Fibroblast of the aortic adventitia (primary cell): ENCODE measurements at places on chromosomes 5 and 9. TPM values are rescaled to one million over a fixed set of nuclear protein-coding genes. Genes with fewer than 3 reads are reported as not detected.

Gene VCAN
- total RNA-seq, result 455 and 1,493 TPM in 2 replicates

Gene PRRX2
- 3.5 and 36.1 TPM in 2 replicates for total RNA-seq

Gene PAIP1
- total RNA-seq, result 81.2 and 113 TPM in 2 replicates

Gene ADAM19
- 11.2 and 15.5 TPM in 2 replicates for total RNA-seq

Gene ADAMTS12
- total RNA-seq, result 13.0 and 21.8 TPM in 2 replicates

DNA sequence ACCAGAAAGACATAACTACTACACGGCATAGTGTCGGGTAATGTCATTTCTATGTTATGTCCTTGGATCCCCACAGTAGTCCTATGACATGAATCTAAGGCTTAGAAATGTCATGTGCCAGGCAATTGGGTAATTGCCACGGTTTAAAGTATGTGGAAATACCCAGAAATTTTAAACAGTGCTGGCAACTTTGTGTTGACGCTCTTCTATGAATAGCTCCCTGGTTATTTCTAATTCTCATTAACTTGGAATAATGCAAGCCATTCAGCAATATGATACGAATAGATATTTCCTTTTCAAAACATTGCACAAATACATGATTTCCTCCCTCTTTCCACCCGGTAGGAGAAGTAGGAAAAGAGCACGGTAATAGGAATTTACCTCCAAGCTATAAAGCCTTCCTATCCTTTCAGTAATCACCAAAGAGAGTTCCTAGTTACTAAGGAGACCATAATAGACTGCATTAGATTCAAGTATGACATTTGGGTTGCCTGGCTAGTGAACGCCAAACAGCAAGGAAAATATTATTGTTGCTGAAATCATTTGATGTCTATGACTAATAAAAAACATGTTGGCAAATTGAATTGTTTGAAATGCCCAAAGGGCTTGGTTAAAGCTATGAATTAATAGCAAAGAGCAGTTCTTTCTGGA, 168.4 kb downstream of the CCDC192 start:
- DNase-seq, result peak; percentile 69

DNA sequence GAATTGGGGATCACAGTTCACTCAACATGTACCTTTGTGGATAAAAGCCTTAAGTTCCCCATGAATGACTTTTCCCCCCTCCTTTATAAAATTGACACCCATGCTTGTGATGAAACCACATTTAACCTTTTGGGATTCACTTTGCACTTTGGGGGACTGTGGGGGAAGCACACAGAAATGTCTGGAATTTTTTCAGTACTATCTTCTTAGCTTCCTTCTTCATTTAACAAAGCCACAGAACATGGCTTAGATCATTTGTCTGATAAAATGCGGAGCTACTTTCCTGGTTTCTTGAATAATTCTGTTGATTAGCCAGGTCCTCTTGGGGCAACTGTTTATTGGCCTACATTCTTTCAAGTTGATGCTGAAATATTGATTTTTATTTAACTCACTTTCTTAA, 29.9 kb downstream of the TNFSF15 start:
- DNase-seq, result no peak

GRCh38 chr9:94899464-94900221, 173.1 kb downstream of the AOPEP start:
- no peak for DNase-seq

- DNase-seq, result no peak
These were observed 62.8 kb downstream of the GOLM1 start for GRCh38 chr9:86036555-86036954.

- no peak for DNase-seq
These were observed 9.1 kb upstream of the ANXA2R start for GRCh38 chr5:43049236-43049635.

- DNase-seq, result no peak
These were observed 859 bp downstream of the RETREG1 start for GRCh38 chr5:16615741-16616535.

- DNase-seq, result no peak
These were observed 85.5 kb upstream of the NUDT12 start for GRCh38 chr5:103648086-103648485.

DNA sequence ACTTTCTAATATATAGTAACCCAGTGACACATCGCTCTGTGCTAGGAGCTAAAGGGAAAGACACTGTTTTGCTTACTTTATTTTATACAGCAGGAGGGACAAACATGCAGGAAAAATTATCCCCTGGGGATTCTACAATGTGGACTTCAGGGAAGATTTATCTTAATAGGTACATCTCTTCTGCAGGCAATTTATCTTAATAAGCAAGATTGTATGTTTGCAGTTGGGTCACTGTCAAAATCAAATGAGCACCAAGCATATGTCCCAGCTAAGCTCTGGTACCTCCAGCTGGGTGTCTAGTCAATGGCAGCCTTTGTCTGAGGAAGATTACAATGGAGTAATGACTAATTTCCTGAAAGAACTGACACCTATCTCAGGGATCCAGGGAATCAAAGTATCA, 309.9 kb upstream of the PANK3 start:
- DNase-seq, result no peak

DNA sequence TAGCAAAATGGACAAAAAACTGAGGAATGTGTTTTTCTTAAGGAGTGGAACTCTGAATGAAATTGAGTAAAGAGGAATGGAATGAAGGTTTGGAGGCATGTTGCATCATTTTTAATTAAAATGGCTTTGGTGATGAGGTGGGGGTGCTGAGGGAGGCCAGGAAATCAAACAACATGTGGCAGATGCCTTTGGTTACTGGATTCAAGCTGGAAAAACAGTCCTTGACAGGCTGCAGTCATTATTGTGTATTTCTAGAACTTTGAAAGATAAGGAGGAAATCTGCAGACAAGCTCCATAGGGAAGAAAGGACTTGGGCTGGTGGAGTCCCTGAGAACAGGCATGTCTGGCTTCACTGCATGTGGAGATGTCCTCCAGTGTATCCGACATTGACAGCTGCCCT, 203.5 kb upstream of the HAPLN1 start:
- peak; percentile 85 for DNase-seq

GRCh38 chr5:108935611-108936010, 187.9 kb downstream of the FER start:
- DNase-seq, result peak; percentile 25

GRCh38 chr9:123445981-123446610, 90.1 kb downstream of the CRB2 start:
- no peak for DNase-seq
